ENCODE measurements at places on chromosomes 5 and 9.

GRCh38 chr9:91857291-91858212 is 92.5 kb downstream of the ROR2 start:
- peak overlapping the region; percentile 95 for H3K27ac ChIP-seq
- H3K36me3 ChIP-seq: no peaks in the 10 kb centered on the region
- peak; percentile 62 for DNase-seq
- peaks cover 45% of the 10 kb centered on the region for H3K4me1 ChIP-seq

- no peak for DNase-seq
- H3K27ac ChIP-seq: no peak overlapping the region
- H3K27me3 ChIP-seq: no peaks in the 10 kb centered on the region
Measured at GRCh38 chr9:89992326-89993198, 387.8 kb downstream of the GADD45G start.

- no peak overlapping the region for H3K4me3 ChIP-seq
- no peak for DNase-seq
- H3K4me1 ChIP-seq: no peaks in the 10 kb centered on the region
- H3K27ac ChIP-seq: no peak overlapping the region
- H3K27me3 ChIP-seq: no peaks in the 10 kb centered on the region
Measured at GRCh38 chr9:72428329-72428728, 63.3 kb upstream of the ZFAND5 start.

- no peak overlapping the region for H3K27ac ChIP-seq
- no peaks in the 10 kb centered on the region for H3K36me3 ChIP-seq
- DNase-seq: no peak
Measured at GRCh38 chr5:123066016-123066415, 23.0 kb upstream of the PRDM6 start.

DNA sequence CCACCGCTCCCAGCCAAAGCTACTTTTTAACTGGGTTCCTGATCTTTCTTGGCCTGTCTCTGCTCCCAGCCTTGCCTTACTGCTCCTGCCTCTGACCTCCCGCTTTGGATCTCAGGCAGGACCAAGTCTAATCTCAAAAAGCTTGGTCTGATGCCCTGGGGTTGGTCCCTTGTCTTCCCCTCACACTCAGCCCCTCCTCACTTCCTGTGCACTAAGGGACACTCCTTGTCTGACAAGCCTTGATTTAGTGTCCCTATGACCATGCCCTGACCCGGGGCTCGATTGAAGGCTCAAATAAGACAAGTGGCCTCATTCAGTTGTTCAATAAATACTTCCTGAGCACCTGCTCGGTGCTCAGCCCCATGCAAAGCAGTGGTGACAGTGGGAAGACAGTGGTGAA is 3.7 kb upstream of the GTF3C5 start:
- H3K27me3 ChIP-seq: no peaks in the 10 kb centered on the region
- H3K4me1 ChIP-seq: peaks cover 7% of the 10 kb centered on the region
- peaks cover 2% of the 10 kb centered on the region for H3K36me3 ChIP-seq
- DNase-seq: no peak

DNA sequence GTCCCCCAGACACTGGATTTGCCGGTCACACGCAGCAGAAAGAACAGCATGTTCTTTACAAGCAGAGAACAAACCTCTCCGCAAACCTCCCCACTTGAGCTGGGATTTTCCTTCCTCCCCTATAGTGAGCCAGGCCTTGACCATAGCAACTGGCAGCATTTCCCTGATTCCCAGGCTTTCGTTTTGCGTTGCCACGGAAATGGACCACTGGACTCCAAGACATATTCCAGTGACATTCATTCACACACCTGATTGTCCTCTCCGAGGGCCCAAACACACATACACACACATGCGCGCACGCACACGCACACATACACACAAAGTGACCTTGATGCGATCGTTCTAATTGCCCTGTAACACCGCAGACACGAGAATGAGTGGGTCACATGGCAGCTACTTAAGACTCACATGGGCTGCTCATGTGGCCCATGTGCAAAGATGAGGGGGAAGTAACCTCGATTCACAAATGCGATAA is 80.9 kb upstream of the CPEB4 start:
- H3K4me1 ChIP-seq: no peaks in the 10 kb centered on the region
- no peak overlapping the region for H3K27ac ChIP-seq
- H3K27me3 ChIP-seq: no peaks in the 10 kb centered on the region
- peaks cover 2% of the 10 kb centered on the region for H3K36me3 ChIP-seq
- no peak for DNase-seq

DNA sequence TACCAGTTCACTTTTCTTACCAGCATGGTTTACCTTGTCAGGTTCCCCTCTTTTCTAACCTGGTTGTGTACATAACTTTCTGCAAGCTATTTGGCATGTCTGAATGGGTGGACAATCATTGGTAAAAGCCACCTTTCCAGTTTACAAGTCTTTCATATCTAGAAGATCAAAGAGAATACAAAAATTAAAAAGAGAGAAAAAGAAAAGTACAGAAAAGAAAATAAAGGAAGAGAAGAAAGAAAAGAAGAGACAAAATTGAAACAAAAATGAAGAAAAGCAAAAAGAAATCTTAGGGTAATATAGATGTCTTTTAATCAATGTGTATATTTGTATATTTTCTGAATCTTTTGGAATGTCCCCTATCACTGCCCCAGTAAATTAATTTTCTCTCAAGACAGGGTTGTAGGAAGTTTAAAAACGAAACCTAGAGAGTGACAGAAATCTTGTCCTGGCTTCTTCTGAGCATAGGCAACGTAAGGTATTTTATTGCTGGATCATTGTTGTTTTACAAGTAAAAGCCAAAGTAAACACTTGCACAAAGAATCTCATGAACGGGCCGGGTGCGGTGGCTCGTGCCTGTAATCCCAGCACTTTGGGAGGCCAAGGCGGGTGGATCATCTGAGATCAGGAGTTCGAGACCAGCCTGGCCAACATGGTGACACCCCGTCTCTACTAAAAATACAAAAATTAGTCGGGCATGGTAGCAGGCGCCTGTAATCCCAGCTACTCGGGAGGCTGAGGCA is 98.7 kb upstream of the IFNE start:
- H3K4me1 ChIP-seq: peaks cover 6% of the 10 kb centered on the region
- H3K27me3 ChIP-seq: no peaks in the 10 kb centered on the region

DNA sequence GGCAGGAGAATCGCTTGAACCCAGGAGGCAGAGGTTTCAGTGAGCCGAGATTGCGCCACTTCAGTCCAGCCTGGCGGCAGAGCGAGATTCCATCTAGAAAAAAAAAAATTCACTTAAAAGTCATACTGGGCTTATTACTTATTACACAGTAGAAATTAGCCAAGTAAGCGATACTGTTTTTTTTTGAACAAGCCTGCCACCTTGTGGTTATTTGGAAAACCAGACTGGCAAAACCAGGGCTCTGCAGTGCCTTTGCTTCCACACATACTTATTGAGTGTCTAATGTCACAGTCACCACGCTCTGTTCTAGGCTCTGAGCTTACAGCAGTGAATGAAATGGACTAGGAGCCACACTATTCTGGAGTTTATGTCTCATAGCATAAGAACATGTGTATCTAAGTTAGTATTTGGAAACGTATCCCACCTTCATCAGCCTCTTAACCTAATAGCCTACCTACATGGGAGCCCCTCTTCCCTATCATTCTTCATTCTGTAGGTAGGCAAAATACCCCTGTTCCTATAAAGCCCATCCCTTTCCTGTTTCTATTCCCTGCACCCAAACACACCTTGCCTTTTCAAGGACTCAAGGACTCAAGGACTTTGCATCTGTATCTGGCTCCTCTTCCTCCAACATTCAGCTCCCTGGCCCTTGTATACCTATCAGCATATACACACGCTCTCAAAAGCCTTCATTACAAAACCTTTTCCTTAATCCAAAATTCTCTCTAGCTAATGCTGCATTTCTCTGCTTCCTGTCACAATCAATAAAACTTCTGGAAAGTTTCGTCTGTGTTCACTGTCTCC is 13.9 kb upstream of the BASP1 start:
- no peaks in the 10 kb centered on the region for H3K36me3 ChIP-seq
- no peak overlapping the region for H3K27ac ChIP-seq
- no peak overlapping the region for H3K4me3 ChIP-seq

GRCh38 chr5:775961-776861 is 8.3 kb downstream of the ZDHHC11B start:
- no peaks in the 10 kb centered on the region for H3K27me3 ChIP-seq
- H3K4me1 ChIP-seq: no peaks in the 10 kb centered on the region
- H3K27ac ChIP-seq: no peak overlapping the region
- H3K4me3 ChIP-seq: no peak overlapping the region
- no peak for DNase-seq

GRCh38 chr5:167426501-167426900 is 864.9 kb upstream of the WWC1 start:
- H3K27ac ChIP-seq: no peak overlapping the region
- H3K36me3 ChIP-seq: no peaks in the 10 kb centered on the region
- no peaks in the 10 kb centered on the region for H3K27me3 ChIP-seq
- DNase-seq: no peak
- no peak overlapping the region for H3K4me3 ChIP-seq

GRCh38 chr9:96599298-96599697 is 20.3 kb downstream of the CDC14B start:
- DNase-seq: no peak
- H3K27me3 ChIP-seq: no peaks in the 10 kb centered on the region
- no peaks in the 10 kb centered on the region for H3K36me3 ChIP-seq
- peaks cover 4% of the 10 kb centered on the region for H3K4me1 ChIP-seq
- H3K27ac ChIP-seq: no peak overlapping the region

- no peak overlapping the region for H3K4me3 ChIP-seq
- H3K27me3 ChIP-seq: no peaks in the 10 kb centered on the region
- no peak overlapping the region for H3K27ac ChIP-seq
- DNase-seq: no peak
- H3K36me3 ChIP-seq: no peaks in the 10 kb centered on the region
- H3K4me1 ChIP-seq: no peaks in the 10 kb centered on the region
Measured at GRCh38 chr5:154677921-154678320, 77.3 kb upstream of the LARP1 start.

DNA sequence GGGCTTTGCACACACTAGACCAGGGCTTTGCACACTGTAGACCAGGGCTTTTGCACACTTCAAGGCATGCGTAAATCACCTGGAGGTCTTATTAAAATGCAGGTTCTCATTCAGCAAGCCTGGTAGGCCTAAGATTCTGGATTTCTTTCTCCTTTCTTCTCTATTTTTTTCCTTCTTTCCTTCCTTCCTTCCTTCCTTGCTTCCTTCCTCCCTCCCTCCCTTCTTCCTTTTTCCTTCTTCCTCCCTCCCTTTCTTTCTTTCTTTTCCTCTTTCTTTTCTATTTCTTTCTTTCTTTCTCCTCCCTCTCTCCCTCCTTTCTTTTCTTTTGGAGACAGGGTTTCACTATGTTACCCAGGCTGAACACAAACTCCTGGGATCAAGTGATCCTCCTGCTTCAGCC is 24.3 kb upstream of the CNOT6 start:
- no peaks in the 10 kb centered on the region for H3K36me3 ChIP-seq
- H3K27me3 ChIP-seq: peaks cover 23% of the 10 kb centered on the region
- DNase-seq: no peak
- H3K4me3 ChIP-seq: no peak overlapping the region

- no peak overlapping the region for H3K27ac ChIP-seq
- no peaks in the 10 kb centered on the region for H3K27me3 ChIP-seq
- DNase-seq: no peak
- no peaks in the 10 kb centered on the region for H3K36me3 ChIP-seq
Measured at GRCh38 chr5:15700373-15700772, 200.4 kb downstream of the FBXL7 start.

GRCh38 chr5:122844910-122845228 is 544 bp upstream of the SNX24 start:
- peaks cover 2% of the 10 kb centered on the region for H3K27me3 ChIP-seq
- H3K4me1 ChIP-seq: peaks cover 6% of the 10 kb centered on the region
- no peaks in the 10 kb centered on the region for H3K36me3 ChIP-seq
- H3K4me3 ChIP-seq: peak overlapping the region; percentile 68
- no peak overlapping the region for H3K27ac ChIP-seq

DNA sequence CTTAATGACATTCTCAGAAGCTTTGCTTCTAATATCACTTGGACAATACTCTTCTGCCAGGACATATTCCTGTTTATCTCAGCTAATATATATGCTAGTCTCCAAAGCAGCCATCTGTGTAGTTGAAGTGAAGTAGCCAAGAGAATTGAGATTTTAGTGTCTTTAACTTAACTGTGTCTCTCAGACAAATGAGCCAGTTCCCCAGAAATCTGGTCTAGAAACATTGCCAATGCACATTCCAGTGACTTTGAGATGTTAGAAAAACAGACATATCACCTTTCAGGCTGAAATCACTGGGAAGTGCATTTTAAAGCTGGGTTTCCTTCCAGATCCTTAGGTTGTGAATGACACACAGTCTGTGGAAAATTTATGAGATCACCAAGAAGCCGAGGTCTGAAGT is 114.6 kb downstream of the MTX3 start:
- H3K4me1 ChIP-seq: peaks cover 2% of the 10 kb centered on the region
- H3K27me3 ChIP-seq: no peaks in the 10 kb centered on the region
- DNase-seq: no peak
- H3K4me3 ChIP-seq: no peak overlapping the region
- H3K36me3 ChIP-seq: no peaks in the 10 kb centered on the region

DNA sequence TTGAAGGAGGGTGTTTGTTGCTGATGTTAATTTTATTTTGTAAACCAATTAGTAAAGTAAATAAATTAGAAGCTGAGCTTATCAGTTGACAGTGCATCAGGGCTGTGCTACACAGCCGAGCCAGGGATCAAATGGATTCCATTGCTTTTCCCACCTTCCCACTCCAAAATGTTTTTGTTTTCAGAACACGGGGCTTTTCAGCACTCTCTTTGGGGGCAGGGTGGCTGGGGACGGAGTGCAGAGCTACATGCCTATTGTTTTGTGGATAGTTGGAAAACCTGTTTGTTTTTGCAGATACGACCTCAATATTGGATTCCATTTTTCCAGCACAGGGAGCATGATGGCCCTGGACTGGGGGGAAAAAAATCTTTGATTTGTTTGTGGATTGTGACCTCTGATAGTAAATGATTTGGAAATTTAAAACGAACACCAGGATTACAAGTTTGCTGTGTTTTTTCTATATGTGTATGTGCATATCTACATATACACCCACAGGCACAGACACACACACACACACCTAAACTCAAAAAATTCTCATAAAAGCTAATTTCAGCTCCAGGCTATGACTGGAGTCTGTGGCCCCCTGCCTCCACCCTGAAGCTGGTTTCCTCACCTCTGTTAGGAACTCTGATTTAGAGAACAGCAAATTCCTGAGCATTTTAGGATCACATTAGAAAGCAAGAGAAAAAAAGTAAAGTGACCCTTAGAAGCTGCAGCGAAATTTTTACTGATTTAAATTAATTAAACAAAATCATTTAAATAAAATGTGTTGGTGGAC is 371.7 kb upstream of the IRX2 start:
- H3K4me3 ChIP-seq: no peak overlapping the region
- H3K4me1 ChIP-seq: peaks cover 22% of the 10 kb centered on the region
- no peak overlapping the region for H3K27ac ChIP-seq
- no peak for DNase-seq
- no peaks in the 10 kb centered on the region for H3K27me3 ChIP-seq

DNA sequence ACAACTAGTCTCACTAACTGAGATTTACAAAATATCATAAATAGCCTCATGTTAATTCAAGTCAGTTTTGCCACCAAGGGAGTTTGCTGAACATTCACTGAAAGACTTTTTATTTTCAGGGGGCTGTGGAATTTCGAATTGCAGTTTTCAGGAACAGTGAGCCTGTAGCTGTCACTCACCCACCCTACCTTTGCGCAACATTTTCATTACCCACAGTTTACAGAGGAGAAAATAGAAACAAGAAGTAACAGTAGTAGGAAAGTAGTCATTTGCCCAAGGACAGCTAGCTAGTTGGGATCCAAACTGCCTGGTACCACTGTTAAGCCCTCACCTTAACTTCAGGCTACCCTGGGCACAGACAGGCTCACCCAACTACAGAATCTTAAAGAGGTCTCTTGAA is 154.1 kb downstream of the ADAMTS12 start:
- H3K4me3 ChIP-seq: no peak overlapping the region
- no peak for DNase-seq

- DNase-seq: no peak
- H3K27ac ChIP-seq: no peak overlapping the region
- H3K4me3 ChIP-seq: no peak overlapping the region
- H3K36me3 ChIP-seq: peaks cover 19% of the 10 kb centered on the region
Measured at GRCh38 chr5:87390576-87391199, 22.0 kb downstream of the CCNH start.

Measured in neuronal stem cell (in vitro differentiated cells).